Urinary bladder (tissue), 4 donors: ENCODE measurements at places on chromosomes 2 and 18.

GRCh38 chr2:2850218-2850755, 519.2 kb upstream of the MYT1L start:
- no peak for DNase-seq

GRCh38 chr2:238296638-238297457, 8.4 kb upstream of the PER2 start:
- DNase-seq = no peak

GRCh38 chr18:28581521-28582071, 404.7 kb upstream of the CDH2 start:
- DNase-seq = no peak

- DNase-seq = no peak
Observed at GRCh38 chr18:9617006-9617542, 2.7 kb upstream of the PPP4R1 start.

DNA sequence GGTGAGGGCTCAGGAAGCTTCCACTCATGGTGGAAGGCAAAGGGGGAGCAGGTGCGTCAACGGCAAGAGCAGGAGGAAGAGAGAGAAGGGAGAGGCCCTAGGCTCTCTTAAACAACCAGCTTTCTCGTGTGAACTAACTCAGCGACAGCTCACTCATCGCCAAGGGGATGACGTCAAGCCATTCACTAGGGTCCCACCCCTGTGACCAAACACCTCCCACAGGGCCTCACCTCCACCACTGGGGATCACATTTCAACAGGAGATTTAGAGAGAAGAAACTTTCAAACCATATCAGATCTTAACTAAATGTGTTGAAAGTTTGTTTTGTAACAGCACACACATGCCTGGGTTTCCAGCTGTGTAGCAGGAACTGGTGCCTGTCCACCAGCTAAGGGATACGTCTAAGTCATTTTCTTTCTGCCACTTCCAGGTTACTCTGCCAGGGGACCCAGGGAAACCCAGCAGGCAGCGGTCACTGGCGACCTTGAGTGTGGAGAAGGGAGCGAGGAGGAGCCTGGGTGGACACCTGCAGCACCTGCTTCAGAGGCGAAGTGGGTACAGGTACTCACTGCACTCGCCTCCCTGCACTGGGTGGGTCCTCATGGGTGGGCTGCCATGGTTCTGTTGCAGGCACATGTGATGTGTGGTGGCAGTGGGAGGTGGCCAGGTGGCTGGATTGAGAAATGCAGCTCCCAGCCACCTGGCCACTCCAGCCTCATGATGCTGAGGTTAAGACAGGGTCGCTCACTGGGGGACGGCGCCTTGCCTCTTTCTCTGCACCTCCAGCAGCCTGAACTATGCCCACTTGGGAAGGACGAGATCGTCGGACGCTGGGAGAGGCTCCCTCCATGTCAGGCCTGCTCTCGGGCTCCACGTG, 8.4 kb upstream of the GPC1 start:
- no peak for DNase-seq

DNA sequence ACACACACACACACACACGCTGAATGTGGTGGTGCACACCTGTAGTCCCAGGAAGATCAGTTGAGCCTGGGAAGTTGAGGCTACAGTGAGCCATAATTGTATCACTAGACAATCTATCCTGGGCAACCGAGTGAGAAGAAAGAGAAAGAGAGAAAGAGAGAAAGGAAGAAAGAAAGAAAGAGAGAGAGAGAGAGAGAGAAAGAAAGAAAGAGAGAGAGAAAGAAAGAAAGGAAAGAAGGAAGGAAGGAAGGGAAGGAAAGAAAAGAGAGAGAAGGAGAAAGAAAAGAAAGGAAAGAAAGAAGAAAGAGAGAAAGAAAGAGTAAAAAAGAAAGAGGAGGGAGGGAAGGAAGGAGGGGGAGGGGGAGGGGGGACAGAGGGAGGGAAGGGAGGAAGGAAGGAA, 150.0 kb upstream of the MAP3K20 start:
- no peak for DNase-seq

DNA sequence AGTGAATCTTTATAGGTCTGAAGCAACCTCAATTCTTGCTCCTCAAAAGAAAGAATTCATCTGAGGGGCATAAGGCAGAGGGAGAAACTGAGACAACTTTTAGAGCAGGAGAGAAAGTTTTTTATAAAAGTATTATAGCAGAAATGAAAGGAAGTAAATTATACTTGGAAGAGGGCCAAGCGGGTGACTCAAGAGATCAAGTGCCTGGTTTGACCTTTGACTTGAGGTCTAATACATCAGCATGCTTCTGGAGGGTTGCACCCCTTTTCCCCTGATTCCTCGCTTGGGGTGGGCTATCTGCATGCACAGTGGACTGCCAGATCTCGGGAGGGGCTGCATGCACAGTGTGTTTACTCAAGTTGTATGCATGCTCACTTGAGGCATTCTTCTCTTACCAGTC, 268.5 kb upstream of the LRATD1 start:
- no peak for DNase-seq

DNA sequence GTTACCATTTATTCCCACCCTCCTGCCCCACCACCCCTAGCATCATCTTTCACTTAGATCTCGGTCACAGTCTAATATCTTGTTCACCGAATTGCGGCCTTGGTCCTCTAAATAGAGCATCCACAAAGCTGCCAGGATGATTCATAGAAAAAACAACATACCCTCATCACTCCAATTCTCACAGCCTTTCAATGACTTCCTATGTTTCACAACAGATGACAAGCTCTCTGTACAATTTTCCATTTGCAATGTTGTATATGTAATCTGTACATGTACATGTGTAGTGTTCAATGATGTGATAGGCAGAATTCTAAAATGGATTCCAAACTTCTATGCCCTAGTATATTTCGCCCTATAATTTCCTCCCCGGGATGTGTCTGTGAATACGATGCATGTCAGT, 675.6 kb upstream of the CELF4 start:
- DNase-seq = no peak
